ENCODE measurements at places on chromosomes 11 and 22.

- no peak for DNase-seq
Observed at GRCh38 chr11:116960930-116961329, 123.5 kb upstream of the APOA1 start.

DNA sequence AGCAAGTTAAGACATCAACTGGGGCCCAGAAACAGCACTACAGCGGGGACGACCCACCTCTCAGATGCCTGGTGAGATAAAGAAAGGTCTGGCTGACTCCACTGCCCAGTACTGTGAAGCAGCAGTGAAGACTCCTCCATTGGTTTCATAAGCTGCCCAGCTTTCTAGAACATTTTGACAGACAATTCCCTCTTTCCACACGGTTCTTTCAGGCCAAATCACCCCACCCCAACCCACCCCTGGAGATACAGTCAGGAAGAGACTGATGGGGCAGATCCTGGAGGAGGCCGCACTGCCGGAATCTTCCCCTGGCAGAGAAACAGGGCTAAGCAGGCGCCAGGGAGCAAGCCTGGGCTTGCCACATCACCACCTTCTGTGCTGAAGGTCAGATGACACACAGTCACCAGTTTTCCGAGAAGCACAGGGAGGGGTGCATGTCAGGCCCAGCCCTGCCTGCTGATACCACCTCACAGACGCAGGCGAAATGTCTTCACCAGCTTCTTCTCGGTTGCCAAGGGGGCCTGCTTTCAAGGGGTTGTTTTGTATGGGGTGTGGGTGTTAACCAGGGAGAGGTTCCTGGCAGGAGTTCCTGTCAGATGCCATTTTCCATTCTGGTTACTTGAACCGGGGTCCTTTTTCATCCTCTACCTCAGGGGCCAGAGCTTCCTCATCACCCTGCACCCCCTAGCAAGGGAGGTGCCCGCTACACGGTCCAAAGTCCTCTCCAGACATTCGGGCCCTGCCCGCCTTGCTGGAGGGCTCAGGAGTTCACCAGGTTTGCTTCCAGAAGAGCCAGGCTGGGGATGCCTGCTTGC lies 1.4 kb upstream of the NEAT1 start:
- DNase-seq, result peak; percentile 61

DNA sequence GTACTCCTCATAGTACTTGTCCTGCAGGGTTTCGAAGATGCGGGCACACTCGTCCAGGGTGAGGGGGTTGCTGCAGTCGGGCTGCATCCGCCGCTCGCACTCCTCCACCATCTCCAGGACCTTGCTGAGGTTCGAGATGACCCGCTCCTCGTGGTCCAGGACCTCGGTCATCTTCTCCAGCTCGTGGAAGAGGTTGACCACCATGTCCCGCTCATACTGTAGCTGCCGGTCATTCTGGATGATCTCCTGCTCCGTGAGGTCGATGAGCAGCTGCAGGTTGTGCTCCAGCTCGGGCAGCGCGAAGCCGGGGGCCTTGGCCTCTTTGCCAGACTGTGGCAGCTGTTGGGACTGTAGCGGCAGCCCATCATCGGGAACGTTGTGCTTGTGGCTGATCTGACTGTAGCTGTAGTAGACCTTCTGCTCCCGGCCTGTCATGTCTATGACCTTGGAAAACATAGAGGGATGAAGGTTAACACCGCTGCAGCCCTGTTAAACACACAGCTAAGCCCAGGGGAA lies 13.0 kb downstream of the TFIP11 start:
- DNase-seq, result no peak

DNA sequence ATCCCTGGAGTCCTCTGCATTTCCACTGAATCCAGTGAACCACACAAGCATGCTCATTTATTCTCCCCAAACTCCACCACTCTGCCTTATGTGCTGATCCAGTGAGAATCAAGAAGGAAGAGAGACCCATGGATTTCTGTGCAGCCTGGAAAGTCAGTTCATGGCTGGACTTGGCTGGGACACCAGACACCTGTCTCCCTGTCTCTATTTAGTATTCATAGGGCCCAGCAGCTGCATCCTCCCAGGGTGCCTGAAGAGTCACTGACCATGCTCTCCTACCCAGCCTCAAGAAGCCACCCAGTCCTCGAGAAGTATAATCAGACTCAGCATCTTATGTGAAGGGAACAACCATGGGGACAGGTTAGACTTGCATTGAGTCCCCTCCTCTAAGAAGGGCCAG lies 83.2 kb downstream of the ZNF280B start:
- DNase-seq, result no peak

GRCh38 chr22:38870791-38871359 lies 1.1 kb downstream of the CBX6 start:
- no peak for DNase-seq

DNA sequence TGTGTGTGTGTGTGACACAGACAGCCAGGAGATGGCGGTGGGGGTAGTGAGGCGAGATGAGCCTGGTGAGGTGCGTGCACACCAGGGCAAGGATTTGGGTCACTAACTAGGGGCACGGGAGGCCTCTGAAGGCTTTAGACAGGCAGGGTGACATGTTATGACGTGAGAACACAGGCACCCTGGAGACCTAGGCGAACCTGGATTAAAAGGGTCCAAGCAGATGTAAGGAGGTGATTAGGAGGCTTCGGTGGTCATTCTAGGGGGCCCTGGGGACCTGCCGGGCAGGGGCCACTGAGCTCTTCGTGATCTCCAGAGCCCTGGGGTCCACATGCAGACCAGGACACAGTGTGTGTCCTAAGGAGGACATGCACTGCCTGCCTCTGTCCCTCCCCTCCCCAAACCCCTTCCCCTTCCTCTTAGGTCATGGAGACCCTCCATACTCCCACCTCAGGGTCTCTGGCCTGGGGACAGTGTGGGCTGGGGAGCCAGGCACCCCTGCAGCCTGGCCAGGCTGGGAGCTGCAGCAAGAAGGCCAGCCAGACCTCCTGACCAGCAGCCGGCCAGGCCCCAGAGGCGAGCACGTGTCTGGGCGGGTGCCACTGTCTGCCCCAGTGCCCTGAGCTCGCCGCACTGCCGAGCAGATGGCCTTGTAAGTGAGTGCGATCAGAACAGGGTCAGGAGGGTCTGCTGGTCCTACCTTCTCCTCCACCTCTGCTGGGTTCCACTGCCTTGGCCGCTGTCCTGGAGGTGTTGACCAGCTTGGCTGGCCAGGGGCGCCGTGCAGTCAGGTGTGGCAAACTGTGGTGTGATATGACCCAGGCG lies 32.1 kb downstream of the IFT27 start:
- DNase-seq, result no peak

GRCh38 chr22:33002035-33002434 lies 56.1 kb downstream of the SYN3 start:
- no peak for DNase-seq

GRCh38 chr11:12051287-12051662 lies 42.8 kb upstream of the DKK3 start:
- DNase-seq, result peak; percentile 53

DNA sequence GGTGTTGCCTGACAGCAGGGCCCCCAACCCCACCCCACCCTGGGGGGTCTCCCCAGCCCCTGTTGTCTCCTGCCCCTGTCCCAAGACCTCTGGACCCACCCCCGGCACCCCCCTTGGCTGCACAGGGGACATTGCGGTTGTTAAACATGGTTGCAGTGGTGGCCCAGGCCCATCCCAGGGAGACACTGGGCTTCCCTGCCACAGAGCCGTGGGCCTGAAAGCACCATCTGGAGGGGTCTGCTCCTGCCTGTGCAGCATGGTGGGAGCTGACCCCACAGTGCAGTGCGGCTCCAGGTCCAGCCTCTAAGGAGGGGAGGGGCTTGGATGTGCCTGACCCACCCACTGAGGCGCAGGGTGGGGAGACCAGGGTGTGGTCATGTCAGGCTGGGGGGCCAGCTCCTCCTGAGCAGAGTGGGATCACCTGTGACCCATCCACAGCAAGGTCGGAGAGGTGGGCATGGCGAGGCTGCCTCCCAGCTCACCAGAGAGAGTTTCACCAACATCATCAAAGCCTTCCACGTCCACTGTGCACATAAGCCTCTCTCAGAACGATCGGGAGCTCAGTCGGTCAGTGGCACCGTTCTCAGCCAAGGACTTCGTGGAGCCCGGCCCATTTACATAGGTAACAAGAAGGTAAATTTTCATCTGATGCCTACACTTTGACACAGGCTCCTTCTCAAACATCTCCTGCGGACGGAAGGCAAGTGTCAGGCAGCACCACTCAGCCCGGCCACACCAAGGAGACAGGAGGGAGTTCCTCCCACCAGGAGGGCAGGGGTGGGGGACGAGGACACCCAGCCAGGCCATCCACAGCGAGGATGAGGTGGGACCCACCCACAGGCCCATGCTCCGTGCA lies 201.1 kb downstream of the BRD1 start:
- no peak for DNase-seq

GRCh38 chr11:65663639-65664200 lies 1.0 kb upstream of the RELA start:
- DNase-seq, result no peak

Data from NCI-H2029 treated with DMSO at 0.1 percent for 48 hours (cell line).